Midbrain (tissue), 1 donor: ENCODE measurements at places on chromosomes 11 and 22.

DNA sequence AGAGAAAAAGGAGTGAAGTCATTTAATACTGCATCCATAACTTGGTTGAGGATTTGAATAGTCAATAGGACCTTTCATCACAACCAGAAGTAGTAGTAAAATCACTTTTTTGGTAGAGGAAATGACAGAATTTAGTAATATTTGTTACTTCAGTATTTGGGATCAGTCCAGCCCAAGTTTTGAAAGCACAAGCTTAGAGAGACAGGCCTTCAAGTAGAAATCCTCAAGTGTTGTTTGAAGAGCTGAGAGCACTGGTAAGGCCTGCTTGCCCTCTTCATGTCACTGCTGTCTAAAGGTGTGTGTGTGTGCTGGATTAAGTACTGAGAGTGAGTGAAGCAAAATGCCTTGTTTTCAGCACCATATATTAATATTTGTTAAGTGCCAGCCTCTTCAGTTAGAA, 137.3 kb downstream of the WNT11 start:
- DNase-seq = no peak

GRCh38 chr11:126645186-126645585, 289.7 kb downstream of the ST3GAL4 start:
- no peak for DNase-seq

DNA sequence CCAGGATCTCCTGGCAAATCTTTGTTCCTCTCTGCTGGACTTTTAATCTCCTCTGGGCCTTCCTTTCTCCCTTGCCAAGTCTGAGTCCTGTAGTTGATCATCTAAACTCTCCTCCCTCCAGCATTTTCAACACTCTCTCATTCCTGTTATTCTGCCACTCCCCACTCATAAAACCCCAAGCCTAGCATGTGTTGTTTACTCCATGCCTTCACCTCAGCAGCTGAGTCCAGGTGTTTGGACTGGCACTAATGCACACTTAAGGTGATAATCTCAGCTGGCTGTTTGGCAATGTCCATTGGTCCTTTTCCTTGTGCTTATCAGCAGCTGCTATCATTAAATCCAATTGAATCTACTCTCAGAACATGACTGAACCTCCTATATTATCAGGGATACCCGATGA, 876.8 kb upstream of the TENM4 start:
- no peak for DNase-seq

DNA sequence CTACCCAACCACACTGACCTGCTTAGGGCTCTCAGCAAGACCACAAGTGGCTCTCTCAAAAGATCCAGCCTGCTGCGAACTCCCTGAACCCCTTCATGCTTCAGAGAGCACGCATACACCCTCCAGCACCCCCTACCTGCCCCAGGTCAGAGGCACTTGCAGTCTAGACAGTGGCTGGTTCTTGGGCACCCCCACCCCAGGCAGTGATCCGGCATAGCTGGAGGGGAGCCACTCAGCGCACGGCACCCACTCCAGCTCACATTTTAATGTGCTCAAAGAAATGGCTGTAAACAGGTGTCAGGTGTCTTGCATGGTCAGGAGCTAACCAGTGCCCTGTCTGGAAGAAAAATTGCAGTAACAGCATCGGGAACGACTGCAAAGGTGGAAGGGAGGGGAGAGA, 140.8 kb downstream of the PKNOX2 start:
- no peak for DNase-seq

- DNase-seq = no peak
Measured at GRCh38 chr22:39474351-39475111, 17.7 kb downstream of the MGAT3 start.

GRCh38 chr11:8368194-8368593, 104.5 kb upstream of the LMO1 start:
- no peak for DNase-seq

- DNase-seq = no peak
Measured at GRCh38 chr22:23146478-23147205, 1.4 kb downstream of the RAB36 start.

GRCh38 chr11:17394743-17395390, 6.4 kb upstream of the KCNJ11 start:
- no peak for DNase-seq

GRCh38 chr22:40580631-40581030, 55.9 kb downstream of the MRTFA start:
- DNase-seq = no peak

DNA sequence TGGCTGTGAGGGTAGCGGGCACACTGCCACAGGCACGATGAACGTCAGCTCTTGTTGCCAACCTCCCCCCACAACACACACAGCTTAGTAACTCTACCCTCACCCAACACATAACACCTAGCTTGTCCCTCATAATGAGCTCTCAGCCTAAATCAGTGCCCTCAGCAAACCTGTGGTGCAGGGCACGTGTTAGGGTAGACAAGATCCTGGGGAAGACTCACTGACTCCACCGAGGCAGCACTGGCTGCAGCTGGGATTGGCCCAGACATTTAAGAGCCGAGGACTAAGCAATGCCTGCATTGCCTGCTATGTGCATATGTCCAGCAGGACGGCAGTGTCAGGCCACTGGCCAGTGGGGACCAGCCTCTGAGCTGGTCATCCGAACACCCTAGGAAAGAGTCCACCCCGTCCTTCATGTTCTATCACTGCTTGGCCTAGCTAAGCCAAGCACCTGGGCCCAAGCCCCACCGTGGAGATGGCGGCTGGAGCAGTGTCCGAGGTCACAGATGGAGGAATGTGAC, 32.9 kb upstream of the TRIM29 start:
- DNase-seq = no peak
